ENCODE measurements at places on chromosomes 3 and 15.

- no peak for DNase-seq
Measured at GRCh38 chr3:54243056-54243931, 120.9 kb downstream of the CACNA2D3 start.

DNA sequence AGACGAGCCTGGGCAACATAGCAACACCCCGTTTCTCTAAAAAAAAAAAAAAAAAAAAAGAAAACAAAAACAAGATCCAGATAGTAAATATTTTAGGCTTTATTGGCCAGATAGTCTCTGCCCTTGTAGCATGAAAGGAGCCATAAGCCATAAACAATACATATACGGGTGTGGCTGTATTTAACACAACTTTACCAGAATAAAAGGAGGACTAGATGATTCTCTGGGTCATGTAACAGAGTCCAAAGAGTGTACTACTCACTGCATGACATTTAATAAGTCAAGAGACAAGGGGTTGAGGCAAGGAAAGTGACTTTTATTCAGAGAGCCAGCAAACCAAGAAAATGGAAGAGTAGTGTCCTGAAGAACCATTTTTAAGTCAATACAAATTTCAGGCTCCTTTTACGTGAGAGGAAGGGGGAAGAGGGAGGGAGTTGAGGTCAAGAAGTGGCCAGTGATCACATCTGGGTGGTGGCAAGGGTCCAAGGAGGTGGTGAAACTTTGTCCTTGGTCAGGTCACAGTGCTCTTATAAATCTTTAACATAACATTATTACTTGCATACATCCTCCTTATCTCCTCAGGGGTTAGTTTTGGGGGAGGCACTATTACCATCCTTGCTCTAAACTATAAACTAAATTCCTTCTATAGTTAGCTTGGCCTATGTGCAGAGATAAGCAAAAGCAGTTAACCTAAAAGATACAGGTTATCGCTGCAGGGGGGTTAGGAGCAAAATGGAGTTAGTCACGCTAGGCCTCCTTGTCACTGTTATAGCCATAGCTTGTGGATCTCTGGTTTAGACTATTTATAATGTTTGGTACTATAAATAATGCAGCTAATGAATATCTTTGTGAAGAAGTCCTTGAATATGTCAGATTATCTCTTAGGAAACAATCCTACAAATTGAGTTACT is 46.1 kb downstream of the METTL6 start:
- no peak for DNase-seq

- DNase-seq, result no peak
Measured at GRCh38 chr3:26753095-26753494, 130.5 kb downstream of the LRRC3B start.

- DNase-seq, result no peak
Measured at GRCh38 chr15:66138892-66139590, 114.5 kb downstream of the MEGF11 start.

DNA sequence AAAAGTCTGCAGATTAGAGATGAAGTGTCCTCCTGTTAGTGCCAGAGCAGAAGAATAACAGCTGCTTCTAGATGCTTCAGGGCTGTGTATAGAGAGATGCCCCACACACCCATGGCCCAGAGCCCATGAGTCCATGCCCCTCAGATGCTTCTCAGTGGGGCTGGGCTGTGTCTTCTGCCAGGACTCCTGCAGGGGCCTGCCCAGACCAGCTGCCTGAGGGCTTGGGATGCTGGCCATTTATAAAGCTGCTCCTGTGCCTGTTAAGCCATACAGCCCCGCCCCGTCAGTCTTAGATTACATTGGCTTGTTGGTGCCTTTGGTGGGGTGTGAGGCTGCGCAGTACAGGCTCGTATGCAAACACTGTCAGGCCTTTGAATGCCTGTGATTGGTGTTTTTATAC is 318.0 kb upstream of the CTDSPL start:
- DNase-seq, result no peak

DNA sequence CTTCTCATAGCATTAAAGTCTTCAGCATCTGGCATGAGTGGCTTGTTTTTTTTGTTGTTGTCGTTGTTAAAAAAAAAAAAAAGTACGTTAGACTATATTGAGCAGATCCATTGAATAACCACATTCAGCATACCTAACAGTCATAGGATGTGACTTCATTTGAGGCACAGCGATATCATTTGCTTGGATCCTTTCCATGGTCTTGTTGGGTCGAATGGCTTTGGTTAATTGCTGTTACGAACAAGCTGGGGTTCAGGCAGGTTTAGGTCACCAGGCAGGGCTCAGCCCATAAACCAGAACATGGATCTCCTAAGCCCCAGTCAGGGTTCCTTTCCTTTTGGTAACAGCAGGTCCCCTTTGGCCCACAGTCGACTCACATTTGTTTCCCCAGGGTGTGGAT is 76.2 kb downstream of the POLR2M start:
- DNase-seq, result no peak

DNA sequence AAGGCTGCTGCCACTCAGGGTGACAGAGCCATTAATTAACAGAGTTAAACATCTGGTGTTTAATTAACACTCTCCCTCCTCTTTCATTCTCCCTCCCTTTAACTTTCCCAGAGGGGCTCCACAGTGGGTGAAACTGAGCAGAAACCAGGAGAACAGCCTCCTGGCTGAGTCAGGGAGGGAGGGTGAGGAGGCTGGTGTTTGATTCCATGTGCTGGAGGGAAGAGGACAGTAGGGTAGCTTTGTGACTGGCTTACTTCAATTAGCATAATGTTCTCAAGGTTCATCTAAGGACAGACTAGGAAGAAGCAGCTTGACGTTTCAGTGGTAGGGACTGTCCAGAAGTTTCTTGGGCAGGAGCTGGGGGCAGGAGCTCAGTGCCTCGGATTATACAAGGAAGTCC is 62.8 kb downstream of the SEMA5B start:
- DNase-seq, result no peak

- no peak for DNase-seq
Measured at GRCh38 chr3:2354702-2355101, 256.0 kb downstream of the CNTN4 start.

DNA sequence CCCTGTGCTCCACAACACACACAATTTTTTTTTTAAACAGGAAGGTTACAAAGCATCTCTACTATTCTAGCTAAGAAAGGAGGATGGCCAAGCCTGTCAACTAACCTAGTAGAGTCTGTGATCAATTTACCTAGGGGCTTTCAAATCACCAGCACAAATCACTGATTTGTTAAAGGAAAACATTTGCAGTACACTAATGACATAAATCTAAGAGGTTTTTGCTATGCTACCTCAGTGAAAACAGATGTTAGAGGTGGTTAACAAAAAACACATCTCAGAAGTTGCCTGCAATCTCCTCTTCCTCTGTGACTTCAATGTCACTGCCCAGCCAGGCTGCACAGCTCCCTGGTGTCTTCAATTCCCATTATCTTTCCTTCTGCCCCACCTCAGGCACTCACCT is 72.0 kb downstream of the RAD18 start:
- no peak for DNase-seq

- DNase-seq, result no peak
Measured at GRCh38 chr3:331881-332280, 135.3 kb downstream of the CHL1 start.

DNA sequence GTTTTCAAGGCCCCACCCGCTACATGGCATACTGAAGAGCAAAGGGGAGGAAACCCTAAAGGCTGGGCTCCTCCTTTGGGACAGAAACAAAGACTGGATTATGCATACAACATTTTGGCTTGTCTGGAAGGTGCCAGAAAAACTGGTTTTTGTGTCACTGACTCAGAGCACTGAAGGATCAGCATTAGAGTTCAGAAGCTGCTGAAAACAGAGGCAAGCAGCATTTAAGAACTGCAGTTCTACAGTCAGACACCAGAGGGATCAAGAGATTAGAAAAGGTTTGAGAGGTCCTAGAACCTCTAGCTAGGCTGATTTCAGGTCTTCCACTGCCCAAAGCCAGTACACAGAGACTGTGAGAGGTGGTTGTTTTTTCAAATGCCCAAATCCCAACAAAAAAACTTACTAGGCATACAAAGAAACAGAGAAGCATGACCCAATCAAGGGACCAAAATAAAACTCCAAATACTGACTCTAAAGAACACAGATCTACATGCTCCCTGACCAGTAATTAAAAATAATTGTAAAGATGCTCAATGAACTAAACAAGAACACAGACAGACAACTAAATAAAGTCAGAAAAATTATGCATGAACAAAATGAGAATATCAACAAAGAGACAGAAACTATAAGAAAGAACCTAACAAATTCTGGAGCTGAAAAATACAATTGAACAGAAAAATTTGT is 91.2 kb downstream of the SENP2 start:
- DNase-seq, result no peak

DNA sequence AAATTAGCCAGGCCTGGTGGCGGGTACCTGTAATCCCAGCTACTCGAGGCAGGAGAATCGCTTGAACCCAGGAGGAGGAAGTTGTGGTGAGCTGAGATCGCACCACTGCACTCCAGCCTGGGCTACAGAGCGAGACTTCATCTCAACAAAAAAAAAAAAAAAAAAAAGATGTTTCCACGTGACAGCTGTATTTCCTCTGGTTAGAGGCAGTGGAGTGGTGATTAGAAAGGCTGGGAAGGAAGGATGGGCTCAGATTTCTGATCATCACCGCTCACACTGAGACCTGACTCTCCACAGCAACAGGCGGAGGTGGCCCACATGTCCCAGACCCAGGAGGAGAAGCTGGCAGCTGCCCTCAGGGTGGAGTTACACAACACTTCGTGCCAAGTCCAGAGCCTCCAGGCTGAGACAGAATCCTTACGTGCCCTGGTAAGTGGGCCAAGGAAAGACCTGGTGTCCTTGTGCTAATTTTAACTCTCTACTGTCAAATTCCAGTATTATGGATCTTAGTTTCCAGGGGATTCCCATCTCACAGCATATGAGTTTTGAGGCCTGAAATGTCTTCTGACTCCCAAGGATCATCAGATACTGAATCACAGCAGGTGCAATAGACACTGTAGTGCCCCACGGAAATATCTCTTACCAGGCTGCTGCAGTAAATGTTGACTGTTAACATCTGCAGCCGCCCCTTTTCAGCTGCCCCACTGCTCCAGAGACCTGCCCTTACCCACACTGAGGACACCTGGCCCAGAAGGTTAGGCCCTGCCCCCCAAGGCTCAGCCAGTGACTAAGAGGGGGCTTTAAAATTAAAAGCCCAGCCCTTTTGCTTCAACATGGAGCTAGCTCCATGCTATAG is 66.9 kb downstream of the BFSP2 start:
- DNase-seq, result no peak

- no peak for DNase-seq
Measured at GRCh38 chr3:143600756-143601718, 247.2 kb downstream of the SLC9A9 start.

DNA sequence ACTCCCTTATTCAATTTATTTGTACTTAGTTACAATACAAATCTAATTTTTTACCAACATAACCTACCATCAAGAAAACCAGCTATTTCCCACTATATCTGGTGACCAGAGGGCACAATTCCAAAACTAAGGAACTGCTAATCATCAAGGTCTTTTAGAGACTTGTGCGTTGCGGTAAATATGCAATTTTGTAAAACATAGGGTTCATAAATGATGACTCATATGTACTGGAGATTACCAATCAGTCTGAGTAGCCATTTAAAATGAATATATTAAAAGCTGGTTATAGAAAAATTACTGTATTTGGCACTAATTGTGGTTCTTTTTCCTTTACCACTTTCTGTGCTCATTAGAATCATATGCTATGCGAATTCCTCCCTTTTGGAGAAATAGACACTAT is 859.6 kb downstream of the ROBO1 start:
- DNase-seq, result no peak

GRCh38 chr3:12143949-12144504 is 14.7 kb downstream of the TIMP4 start:
- no peak for DNase-seq

DNA sequence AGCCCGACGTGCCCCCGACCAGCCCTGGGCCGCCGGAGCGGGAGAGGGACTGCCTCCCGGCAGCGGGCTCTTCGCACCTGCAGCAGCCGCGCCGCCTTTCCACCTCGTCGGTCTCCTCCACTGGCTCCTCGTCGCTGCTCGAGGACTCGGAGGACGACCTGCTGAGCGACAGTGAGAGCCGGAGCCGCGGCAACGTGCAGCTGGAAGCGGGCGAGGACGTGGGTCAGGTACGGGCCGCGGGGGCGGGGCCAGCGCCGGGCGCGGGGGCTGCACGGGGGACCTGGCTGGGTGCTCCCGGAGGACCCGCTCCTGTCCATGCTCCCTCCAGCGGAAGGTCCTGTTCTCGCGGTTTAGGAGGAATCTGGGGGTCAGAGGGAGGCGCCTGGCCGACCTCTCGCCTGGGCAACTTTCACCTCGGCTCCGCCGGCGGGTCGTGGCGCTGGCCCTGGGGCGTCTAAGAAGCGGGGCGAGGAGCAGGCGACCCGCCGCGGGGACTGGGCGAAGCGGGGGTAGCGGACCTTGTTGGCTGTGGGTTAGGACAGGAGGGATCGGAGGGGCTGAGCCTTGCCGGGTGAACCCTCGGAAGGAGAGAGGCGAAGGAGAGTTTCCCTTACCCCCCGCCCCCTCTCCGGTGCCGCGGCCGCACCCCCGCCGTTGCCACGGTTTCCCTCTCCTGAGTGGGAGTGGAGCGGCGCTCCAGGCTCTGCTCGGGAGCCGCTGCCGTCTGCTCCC is 682 bp downstream of the ITPKA start:
- no peak for DNase-seq

- no peak for DNase-seq
Measured at GRCh38 chr3:142031575-142031974, 117.8 kb downstream of the TFDP2 start.

DNA sequence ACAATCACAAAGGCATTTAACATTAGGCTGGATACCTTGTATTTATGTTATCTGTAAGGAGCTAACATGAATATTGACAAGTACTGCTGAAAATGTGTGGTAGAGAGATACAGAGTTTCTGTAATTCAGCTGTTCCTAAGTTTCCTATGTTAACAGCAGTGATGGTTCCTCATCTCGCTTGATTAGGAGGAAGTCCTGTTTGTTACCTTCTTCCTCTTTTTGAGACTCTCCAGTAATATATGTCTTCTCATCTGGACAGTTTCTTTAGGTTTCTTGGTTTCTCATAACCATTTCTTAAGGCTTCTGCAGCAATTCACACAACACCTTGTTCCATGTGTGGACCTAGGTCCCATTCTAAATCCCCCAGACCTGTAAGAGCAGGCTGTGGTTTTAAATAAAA is 11.4 kb upstream of the PEX5L start:
- DNase-seq, result no peak

DNA sequence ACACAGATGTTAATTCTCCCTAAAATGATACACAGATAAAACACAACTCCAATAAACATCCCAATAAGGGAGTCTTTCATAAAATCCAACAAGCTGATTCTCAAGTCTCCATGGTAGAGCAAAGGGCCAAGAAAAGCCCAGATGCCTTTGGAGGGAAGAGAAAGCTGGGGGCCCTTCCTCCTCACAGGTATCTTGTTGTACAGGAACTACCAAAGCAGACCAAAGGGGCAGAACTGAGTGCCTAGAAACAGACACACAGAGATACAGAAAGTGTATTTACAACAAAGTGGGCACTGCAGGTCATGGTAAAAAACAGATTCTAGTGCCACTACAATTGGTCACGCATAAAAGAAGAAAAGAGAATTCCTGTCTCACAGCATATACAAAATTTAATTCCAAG is 87.2 kb upstream of the NSMCE3 start:
- no peak for DNase-seq

DNA sequence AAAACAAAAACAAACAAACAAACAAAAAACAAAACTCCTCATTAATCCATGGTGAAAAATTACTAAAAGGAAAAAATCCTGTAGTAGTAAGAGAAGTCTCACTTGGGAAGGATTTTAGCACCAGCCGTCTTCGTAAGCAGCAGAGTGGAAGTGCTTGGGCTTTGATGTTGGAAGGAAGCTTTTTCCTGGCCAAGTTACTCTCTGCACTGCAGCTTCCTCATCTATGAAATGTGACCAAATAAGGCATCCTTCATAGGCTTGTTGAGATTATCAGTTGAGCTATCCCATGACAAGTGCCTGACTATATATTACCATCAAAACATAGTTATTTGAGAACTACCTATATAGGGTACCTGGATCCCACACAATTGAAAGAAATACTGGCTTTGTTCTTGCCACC is 436.4 kb upstream of the ONECUT1 start:
- DNase-seq, result no peak

Measured in stimulated activated CD8-positive, alpha-beta memory T cell treated with anti-CD3 and anti-CD28 coated beads, Interleukin-15, amount 100 ng/mL, for 1 hour (primary cell).